ENCODE measurements at places on chromosomes 12 and 14. TPM values are rescaled to one million over a fixed set of nuclear protein-coding genes. Genes with fewer than 3 reads are reported as not detected.

The DPPA3 gene
- not detected for total RNA-seq

The C1S gene
- total RNA-seq: 200 TPM

The NRXN3 gene
- total RNA-seq: 0.11 TPM

The CLEC9A gene
- total RNA-seq: not detected

The P2RX2 gene
- total RNA-seq: not detected

The DCN gene
- 441 TPM for total RNA-seq

The RD3L gene
- not detected for total RNA-seq

The LRRC10 gene
- total RNA-seq: not detected

The WNT5B gene
- 529 TPM for total RNA-seq

The EXOC3L4 gene
- not detected for total RNA-seq

The CCNK gene
- total RNA-seq: 20.9 TPM

Data from GM23248 (cell line).